Activated CD4-positive, alpha-beta T cell treated with anti-CD3 and anti-CD28 coated beads, Interleukin-2, amount 10 ng/mL, durations not matched to agents 24 days and 14 days (primary cell): ENCODE measurements at places on chromosomes 7 and 10. TPM values are rescaled to one million over a fixed set of nuclear protein-coding genes. Genes with fewer than 3 reads are reported as not detected.

The ZCWPW1 gene
- 1.7 and 2.6 TPM in 2 replicates for total RNA-seq

The CTAGE8 gene
- total RNA-seq: 0.99 and 2.0 TPM in 2 replicates

The ANKRD1 gene
- not detected in 2 replicates for total RNA-seq

The SPDYE6 gene
- not detected in 2 replicates for total RNA-seq
